ENCODE measurements at places on chromosomes 2 and 18.
A peak's percentile ranks its signal among the peaks of the same experiment; 100 is the strongest.

DNA sequence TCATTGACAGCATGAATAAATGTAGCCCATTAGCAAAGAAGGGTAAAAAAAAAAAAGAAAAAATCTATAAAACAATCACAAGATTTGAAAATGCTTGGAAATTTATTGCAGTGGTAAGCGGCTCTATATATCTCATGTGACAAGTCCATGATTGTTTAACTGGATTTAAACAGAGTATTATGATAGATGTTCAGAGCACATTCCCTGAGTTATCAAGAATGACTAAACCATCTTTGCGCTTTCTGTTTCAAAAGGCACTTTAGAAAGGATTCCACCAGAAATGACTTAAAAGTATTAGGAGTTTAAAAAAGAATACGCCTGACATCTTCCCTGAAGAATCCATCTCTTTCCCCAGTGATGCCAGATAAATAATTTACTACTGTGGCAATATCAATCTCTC, 409.5 kb upstream of the UBE2E3 start:
- DNase-seq = no peak

DNA sequence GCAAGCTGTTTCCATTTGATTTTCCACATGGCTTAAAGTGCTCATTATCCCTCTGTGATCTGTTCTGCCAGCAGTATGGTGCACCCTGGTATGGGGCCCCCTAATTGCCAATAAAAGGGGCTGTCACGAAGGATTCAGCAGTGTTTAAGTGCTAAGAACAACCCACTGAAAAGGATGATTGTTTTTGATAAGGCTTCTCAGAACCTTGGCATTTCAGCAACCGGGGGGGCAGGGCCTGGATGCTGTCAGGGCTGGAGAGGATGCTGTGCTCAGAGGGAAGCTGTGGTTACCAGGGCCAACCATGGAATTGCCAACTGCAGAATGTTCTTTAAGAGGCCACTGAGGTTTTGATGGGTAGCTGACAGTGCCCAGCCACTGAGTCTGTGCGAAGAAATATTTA, 117.8 kb downstream of the CTIF start:
- no peak for DNase-seq

GRCh38 chr18:7221424-7222155, 9.3 kb upstream of the LRRC30 start:
- no peak for DNase-seq

- DNase-seq = no peak
Measured at GRCh38 chr2:120678251-120678650, 57.4 kb upstream of the GLI2 start.

DNA sequence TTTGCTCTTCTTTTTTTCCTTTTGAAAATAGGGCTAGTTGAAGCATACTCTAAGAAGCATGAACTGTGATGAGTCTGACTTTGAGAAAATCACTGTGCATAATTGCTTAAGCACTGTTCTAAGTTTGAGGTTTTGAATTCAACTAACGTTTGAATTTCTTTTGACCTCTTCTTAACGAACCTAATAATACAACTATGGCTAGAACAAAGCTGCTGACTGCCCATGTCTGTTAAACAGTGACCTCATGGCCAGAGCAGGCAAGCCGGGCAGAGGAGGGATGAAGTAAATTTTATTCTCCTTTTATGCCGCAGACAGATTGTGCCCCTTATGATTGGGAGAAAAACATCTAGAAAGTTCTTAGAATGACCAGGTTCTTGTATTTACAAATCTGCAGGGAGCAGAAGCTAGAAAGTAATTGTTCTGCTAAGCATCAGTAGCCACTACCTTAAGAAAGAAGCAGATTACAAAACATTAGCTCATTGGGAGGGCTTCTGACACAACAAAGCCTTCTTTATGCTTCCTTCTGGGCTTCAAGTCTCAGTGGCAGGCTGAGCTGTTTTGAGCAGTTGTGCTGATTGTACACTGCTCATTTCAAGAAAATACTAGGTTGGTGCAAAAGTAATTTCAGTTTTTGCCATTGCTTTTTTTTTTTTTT, 97.8 kb upstream of the RASGRP3 start:
- no peak for DNase-seq

- DNase-seq = no peak
Measured at GRCh38 chr2:198518935-198519334, 714.5 kb downstream of the PLCL1 start.

- DNase-seq = no peak
Measured at GRCh38 chr18:74190086-74190485, 41.8 kb downstream of the TIMM21 start.

- DNase-seq = no peak
Measured at GRCh38 chr2:26636935-26637334, 4.2 kb downstream of the CIB4 start.

- no peak for DNase-seq
Measured at GRCh38 chr18:47582093-47582492, 330.6 kb upstream of the SKOR2 start.

- no peak for DNase-seq
Measured at GRCh38 chr2:126653761-126654160, 2.2 kb upstream of the GYPC start.

DNA sequence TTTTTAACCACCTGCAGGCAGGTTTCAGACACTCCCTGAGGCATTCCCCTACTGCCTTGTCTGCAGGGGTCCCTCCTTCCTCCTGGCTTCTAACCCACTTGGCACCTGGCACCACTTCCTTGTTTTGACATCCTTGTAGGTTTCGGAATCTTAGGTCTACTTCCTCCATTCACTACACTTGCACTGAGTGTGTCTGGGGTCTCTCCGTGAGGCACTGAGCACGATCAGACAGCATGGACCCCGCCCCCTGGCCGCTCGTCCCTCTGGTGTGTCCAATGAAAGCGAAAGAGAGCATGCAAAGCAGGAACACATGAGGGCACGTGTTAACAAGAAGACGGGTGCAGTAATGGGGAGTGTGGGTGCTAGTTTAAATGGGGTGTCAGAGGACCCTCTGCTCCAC, 63.8 kb downstream of the HAUS1 start:
- no peak for DNase-seq

- DNase-seq = no peak
Measured at GRCh38 chr2:187971893-187972292, 319.8 kb upstream of the GULP1 start.

- no peak for DNase-seq
Measured at GRCh38 chr18:54948350-54948837, 10.9 kb downstream of the CCDC68 start.

- no peak for DNase-seq
Measured at GRCh38 chr2:36664696-36665076, 31.8 kb upstream of the VIT start.

DNA sequence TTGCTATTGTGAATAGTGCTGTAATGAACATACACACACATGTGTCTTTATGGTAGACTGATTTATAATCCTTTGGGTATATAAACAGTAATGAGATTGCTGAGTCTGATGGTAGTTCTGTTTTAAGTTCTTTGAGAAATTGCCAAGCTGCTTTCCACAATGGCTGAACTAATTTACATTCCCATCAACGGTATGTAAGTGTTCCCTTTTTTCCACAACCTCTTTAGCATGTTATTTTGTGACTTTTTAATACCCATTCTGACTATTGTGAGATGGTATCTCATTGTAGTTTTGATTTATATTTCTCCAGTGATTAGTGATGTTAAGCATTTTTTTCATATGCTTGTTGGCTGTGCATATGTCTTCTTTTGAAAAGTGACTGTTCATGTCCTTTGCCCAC, 86.7 kb downstream of the TTC27 start:
- peak; percentile 48 for DNase-seq

DNA sequence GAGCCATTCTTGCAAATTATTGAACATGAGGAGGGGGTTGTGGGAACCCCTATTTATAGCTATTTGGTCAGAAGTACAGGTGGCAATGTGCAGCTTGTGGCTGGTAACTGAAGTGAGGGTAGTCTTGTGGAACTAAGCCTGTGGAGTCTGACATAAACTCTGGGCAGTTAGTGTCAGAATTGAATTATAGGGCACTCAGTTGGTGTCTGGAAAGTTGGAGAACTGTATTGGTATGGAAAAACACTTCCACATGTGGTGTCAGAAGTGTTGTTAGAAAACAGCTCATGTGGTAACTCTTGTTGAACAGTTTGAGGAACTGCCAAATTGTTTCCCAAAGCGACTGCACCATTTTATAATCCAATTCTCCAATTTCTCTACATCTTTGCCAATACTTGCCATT, 7.5 kb downstream of the RALBP1 start:
- DNase-seq = no peak

- DNase-seq = no peak
Measured at GRCh38 chr2:26809876-26810577, 24.2 kb downstream of the CENPA start.

DNA sequence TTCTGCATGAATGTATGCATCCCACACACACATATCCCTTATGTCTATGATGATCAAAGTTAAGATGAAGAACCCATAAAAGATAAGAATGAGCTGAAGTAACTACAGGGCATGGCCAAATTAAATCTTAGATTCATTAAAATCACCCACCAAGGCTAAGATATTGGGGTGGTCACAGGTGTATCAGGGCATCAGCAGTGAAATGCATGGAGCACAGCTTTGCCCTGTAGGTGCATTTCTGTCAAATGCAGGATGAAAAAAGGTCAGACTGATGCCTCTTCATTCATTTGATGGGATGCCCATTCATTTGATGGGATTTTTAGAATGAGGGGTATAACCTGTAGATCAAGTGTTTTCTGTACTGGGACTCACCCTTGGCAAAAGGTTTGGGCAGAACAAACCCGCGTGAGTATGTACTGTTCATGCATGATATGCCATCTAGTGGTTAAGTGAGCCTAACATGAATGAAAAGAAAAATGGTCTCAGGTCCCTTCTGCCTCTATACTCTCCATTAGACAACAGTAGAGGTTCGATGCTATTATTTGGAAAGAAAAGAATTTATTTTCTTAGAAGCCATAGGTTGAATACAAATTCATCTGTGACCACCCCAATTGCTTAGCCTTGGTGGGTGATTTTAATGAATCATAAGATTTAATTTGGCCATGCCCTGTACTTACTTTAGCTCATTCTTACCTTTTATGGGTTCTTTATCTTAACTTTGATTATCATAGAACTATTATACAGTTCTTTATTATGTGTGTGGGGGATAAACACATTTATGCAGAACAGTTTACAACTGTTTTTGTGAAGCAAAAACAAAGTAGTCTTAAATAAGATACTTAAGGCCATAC, 43.2 kb upstream of the NOSTRIN start:
- DNase-seq = peak; percentile 41

- no peak for DNase-seq
Measured at GRCh38 chr18:31801078-31801477, 40.4 kb upstream of the SLC25A52 start.

GRCh38 chr2:200756618-200757321, 54.9 kb upstream of the BZW1 start:
- no peak for DNase-seq

GRCh38 chr2:222598611-222599010, 57.3 kb downstream of the FARSB start:
- DNase-seq = no peak

GRCh38 chr2:235416858-235417499, 76.9 kb upstream of the AGAP1 start:
- DNase-seq = no peak

GRCh38 chr2:648476-649424, 28.5 kb downstream of the TMEM18 start:
- no peak for DNase-seq

DNA sequence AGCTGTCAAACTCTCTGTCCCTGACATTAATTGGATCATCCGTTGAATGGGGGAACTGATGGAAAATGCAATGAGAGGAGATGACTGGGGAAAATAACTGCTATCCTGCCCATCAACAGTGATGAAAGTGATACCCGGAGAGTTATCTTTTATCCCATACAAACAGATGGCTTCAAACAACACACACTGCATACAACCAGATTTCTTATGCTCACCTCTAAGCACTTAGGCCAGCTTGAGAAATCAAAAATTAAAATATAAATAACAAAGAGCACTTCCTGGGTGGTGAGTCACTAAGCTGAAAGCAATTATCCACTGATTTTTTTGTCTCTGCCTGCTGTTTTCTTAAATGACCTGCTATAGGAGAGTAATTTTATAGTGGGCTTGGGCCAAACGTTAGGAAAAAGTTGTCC, 237.6 kb upstream of the RGPD4 start:
- no peak for DNase-seq

DNA sequence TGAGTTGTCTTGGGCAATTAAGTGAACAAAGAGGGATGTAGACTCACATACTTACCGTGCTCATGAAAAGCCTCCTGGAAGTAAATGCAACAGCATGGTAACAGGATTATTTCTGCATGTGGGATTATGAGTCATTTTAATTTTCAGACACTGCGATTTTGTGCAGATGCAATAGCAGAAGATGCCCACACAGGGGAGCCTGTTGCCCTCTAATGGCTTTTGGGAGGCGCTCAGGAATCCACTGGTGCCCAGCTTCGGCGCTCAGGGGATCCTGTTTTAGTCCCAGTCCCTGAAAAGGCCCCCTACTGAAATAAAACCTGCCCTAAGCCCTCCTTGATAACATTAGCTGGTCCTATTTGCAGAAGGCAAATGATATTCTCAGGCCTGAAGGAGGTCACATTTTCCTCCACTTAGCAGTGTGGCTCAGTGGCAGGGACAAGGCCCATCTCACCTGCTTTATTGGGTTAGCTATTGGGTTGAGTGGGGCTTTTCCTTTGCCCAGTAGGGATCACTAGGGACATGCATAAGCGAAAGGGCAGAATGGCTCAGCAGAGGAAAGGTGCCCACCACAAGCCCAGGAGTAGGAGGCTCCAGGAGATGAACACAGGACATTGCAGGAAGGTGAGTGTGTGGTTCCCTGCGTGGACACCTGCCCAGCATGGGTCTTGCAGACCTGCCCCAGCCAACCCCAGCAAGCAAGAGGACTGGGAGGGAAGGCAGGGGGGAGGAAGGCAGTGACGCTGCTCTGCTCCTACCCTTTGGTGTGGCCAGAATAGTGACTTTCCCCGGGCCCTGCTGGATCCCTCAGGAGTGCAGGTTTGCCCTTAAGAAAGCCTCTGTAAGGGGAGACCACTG, 26.5 kb upstream of the KCNS3 start:
- DNase-seq = peak; percentile 82

DNA sequence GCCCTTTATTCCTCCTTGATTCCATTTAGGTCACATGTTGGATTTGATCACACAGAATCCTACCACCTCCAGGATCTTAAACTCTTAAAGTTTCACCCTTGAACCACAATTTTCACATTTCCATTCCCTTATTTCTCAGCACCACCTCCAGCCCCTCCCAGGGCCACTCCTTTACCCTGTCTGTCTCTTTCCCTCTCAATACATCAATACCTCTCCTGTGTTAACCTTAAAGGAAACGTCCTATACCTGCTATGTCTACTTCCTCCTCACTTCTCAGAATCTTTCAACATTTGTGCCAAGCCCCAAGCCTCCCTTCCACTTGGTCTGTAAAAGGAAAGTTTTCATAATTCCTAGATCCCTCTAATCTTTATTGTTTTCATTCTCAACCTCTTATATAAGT, 158.8 kb downstream of the BAZ2B start:
- DNase-seq = no peak

GRCh38 chr18:5416112-5416511, 120.6 kb upstream of the ZBTB14 start:
- DNase-seq = no peak

Data from HAP-1 (cell line).